ENCODE measurements at places on chromosomes 13 and 19.
A peak's percentile ranks its signal among the peaks of the same experiment; 100 is the strongest.

DNA sequence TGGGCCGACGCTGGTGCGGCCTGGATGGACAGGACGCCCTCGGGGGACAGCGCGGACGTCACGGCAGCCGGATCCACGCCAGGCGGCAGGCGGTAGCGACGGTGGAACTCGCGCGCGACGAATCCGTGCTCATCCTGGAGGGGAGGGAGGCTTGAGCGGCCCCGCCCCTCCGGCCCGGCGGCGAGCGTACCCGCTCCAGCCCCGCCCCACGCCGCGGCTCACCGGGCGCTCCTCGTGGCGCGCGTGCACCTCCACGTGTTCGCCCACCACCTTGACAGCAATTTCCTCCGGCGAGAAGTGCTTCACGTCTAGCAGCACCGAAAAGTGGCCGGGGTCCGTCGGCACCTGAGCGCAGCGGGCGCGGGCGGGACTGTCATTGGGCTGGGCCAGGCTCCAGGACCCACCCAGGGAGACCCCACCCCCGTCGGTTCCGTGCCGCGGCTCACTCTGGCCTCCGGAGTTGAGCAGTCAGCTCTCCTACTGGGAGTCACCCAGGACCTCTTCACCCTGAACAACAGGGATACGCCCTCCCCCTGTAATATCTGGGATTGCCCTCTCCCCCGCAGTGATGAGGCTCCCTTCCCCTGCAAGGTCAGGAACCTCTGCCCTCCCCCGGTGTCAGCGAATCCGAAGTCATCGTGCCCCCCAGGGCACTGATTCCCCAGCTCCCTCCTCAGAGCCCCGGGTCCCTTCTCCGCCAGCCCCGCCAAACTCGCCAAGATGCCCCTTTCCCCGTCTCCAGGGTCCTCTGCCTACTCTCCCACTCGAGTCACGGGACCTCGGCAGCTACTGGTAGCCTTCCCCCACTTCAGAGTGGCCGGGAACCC lies 1.1 kb downstream of the HSPB6 start:
- DNase-seq: no peak

GRCh38 chr13:60662595-60662994 lies 265.6 kb downstream of the TDRD3 start:
- no peak for DNase-seq

- DNase-seq: peak; percentile 66
Measured at GRCh38 chr19:45439569-45440258, 16.0 kb upstream of the ERCC1 start.

DNA sequence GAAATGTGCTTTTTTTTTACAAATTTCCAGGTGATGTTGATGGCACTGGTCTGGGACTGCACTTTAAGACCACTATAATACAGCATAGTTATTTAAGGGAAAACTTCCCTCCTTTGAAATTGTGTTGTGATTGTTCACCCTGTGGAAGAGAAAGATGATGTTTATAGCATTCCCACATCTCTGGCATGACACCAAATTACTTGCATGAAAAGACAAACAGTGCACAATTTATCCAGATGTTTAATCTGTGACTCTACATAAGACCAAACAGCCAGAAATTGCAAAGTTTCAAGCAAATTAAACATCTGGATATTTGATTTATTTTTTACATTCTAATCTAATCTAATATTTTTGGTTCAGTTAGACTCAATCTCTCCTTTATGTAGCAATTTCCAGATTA lies 51.6 kb downstream of the UFM1 start:
- DNase-seq: no peak

GRCh38 chr19:53158119-53158656 lies 665 bp downstream of the ZNF347 start:
- DNase-seq: no peak

DNA sequence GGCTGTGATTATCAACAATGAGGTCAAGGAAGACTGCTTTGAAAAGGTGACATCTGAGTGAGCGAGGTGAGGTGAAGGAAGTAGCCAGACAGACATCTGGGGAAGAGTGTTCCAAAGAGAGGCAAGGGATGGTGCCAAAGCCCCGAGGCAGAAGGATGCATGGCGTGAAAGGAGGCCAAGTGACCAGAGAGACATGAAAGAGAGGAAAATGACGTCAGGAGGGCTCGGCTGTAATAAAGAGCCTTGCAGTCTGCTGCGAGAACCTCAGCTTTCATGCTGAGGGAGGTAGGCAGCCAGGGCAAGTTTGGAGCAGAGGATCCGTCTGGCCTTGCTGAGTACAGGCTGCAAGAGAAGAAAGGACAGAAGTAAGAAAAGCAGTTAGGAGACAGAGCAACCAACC lies 50.8 kb downstream of the FOXO1 start:
- DNase-seq: no peak

DNA sequence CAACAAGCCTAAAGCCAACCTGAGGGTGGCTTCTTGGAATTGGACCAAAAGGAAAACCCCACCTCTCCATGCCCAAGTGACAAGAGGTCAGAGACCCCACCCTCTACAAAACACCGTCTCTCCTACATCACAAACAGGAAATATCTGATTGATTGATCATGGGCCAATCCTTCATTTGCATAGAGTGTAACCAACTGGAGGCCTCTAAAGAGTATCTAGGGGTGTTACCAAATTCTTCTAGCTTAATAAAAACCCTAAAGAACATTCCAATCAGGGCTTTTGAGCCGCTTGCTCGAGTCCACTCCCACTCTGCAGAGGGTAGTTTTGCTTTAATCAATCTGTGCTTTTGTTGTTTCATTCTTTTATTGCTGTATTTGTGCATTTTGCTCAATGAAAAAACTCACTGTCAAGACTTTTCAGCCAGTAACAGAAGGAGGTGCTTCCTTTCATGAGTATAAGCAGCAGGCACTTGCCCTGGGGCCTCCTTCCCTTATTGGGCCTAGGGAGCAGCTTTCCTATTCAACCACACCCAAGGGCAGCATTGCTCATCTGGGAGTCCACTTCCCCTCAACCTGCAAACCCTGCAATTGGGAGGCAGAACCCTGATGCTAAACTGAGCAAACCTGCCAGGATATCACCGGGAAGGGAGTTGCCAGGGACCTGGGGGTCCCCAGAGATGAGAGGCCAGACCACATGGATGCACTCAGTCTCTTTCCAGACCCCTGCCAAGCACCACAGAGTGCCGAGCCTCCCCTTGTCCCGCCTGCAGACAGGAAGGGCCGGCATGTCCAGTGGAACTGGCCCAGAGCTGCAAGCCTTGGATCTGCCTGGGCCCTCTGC lies 154.3 kb upstream of the VSTM2B start:
- DNase-seq: no peak

GRCh38 chr13:48405875-48406274 lies 7.0 kb downstream of the LPAR6 start:
- no peak for DNase-seq

DNA sequence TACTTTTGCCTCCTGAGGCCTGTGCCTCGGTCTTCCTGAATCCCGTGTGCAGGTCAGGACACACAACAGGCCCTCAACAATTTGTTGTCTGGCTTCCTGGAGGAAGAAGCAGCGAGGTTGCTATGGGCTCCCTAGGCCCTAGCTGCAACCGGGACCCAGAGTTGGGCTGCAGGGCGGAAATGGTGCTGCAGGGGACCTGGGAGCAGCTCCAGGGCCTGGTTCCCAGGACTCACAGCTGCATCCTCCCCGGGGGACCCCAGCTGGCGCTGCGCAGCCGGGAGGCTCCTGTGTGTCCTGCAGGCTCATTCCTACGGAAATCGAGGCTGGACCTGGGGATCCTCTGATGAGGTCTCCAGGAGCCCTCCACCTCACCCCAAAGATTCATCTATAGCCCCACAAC lies 999 bp upstream of the TNFAIP8L1 start:
- no peak for DNase-seq

GRCh38 chr13:28356561-28357021 lies 138.3 kb downstream of the FLT1 start:
- DNase-seq: no peak

GRCh38 chr13:51043310-51043709 lies 67.8 kb downstream of the C13orf42 start:
- DNase-seq: no peak

DNA sequence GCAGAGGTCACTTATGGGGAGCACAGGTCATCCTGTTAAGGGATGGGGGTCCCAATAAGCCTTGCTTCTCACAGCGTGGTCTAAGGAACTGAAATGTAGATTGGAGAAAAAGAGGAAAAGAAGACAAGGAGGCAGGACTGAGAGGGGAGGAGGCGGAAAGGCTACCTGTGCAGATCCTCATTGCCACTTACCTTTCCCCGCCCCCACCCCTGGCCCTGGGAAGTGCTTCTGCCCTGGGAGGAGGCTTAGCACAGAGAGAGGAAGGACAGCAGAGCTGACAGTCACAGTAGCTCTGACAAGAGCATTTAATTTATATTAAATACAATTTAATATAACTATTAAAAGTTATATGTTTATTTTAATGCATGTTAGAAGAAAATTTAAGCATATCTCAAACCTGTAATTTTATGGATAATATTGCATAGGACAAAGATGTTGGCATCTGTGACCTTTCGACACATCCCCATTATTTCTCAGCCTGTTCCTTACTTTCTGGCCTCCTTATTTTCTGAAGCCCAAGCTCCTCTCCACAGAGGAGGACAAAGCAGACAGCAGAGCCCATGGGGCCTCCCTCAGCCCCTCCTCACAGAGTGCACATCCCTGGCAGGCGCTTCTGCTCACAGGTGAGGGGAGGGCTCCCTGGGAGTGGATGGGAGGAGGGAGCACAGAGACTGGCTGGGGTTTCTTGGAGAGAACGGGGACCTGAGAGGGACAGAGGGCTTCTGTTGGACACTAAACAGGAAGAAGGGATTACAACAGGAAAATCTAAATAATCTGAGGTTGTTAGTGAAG lies 23.4 kb downstream of the CEACAM21 start:
- DNase-seq: no peak

- no peak for DNase-seq
Measured at GRCh38 chr13:51058461-51059167, 52.5 kb downstream of the C13orf42 start.

DNA sequence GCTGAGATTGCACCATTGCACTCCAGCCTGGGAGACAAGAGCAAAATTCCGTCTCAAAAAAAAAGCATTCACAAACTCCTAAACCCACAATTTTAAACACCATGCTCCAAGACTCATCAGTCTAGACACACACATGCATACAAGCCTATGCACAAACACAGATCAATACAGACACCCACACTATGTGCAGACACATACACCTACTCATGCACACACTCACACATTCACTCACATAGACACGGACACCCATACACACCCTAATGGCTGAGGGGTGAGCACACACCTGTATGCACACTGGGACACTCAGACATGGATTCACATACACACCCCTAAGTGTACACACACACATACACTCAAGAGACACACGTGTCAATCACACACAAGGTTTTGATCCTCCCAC lies 9.3 kb downstream of the PNMA8B start:
- no peak for DNase-seq

DNA sequence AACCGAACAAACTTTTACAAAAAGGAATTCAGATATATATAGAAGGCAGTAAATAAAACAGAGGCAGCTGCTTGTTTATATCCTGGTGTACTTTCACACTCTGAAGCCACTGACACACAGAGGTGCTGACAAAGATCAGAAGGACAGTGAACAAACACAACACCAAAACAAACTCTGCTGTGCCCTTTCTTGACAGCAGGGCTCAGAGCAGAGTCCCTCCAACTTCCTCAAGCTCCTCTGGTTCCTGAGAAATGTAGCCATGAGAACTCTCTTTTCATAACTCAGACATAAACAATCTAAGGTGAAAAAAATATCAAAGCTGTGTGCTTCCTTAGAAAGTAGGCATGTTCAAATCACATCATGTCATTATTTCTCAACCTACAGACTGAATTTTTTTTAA lies 1052.8 kb upstream of the SPRY2 start:
- no peak for DNase-seq

DNA sequence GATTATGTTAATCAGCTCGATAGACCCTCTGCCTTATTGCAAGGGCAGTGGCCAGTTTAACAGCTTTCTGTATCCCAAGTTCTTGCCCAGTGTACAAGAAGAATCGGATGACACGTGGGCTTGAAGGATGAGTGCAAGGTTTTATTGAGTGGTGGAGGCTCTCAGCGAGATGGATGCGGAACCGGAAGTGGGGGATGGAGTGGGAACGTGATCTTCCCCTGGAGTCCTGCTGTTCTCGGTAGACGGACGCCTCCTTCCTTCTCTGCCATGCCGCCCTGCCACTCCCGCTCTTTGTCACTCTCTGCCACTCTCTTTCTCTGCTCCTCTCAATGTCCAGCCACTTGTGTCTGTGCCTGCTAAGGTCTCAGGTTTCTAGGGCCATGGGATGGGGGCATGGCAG lies 21.0 kb downstream of the RFXAP start:
- no peak for DNase-seq

- no peak for DNase-seq
Measured at GRCh38 chr19:11942843-11943108, 17.9 kb downstream of the ZNF700 start.

DNA sequence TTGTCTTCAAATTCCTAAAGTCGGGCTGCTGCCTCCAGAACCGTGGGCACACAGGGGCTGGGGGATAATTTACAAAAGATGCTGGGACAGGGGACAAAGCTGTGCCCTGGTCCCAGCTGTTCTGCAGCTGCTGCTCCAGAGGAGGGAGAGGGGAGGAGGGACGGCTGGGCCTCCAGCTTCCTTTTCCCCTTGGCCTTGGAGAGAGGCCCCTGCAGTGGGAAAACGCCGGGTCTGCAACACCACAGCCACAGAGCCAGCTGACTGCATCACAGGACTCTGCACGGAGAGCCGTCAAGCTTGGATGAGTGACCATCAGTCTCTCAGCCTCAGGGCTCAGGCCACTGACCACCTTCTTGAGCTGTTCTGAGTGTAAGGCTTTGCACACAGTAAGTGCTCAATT lies 6.1 kb downstream of the DOCK6 start:
- no peak for DNase-seq

DNA sequence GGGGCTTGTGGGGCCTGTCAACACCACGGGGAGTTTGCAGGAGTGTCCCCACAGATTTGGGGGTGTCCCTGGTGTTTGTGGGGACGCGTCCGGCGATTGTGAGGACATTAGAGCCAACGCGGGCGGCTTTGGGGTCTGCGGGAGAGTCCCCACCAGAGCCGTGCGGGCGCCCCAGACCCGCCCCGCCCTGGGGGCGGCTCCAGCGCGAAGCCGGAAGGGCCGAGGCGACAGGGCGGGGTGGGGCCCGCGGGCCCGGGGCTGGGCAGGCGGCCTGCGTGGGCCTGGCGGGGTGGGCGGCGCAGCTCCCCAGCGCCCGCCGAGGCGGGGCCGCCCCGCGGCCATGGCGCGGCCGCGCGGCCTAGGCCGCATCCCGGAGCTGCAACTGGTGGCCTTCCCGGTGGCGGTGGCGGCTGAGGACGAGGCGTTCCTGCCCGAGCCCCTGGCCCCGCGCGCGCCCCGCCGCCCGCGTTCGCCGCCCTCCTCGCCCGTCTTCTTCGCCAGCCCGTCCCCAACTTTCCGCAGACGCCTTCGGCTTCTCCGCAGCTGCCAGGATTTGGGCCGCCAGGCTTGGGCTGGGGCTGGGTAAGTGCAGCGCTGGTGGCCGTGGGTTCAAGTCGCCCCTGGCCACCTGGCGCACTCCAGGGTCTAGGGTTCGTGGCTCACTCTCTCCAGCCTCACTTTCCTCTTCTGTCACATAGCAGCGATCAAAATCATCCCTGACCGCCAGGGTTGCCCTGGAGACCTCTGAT lies 10.3 kb downstream of the PDE4A start:
- no peak for DNase-seq

Data from GM18507 (cell line).